ENCODE measurements at places on chromosomes 16 and 17.
A peak's percentile ranks its signal among the peaks of the same experiment; 100 is the strongest.

DNA sequence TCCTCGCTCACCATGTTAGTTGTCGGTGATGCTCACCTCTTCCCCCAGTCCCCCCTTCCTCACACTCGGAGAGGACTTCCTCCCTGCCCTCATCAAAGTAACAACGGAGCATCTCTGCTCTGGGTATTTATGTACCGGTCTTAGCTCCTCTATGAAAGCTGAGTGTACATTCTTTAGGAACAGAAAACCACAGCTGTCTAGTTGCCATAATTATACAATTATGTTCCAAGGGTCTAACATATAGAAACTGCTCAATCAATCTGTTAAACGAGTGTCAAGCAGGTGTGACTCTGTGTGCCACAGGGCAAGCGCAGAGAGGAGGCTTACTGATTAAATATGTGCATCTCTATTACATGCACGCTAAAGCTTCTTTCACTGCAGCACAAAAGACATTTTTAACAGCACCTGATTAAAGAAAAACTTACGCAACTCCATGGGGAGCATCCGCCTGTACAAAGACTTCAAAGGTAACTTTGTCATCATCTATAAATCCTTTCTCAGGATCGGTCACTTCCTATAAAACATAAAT, 37.8 kb downstream of the LITAFD start:
- DNase-seq, result no peak

DNA sequence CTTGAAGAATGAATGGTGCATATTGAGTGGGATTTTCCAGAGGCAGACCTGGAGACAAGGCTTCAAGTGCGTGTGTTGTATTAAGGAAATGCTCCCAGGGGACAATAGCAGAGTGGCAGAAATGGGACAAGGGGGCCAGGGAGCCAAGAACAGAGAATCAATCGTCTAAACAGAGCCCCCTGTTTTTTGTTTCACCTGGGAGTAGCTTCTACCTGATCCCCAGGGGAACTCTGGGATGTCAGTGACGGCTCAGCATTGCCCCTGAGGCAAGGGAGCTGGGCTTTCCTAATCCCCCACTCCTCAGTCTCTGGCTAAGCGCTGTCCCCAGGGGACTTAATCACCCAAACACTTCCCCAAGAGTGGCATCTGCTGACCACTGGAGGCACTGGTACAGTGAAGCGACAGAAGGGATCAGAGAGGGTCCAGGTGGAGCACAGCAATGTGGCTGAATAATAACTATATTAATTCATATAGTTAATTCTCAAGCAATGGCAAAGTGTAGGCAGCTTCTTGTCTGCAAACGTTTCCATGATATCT, 35.7 kb upstream of the C16orf78 start:
- DNase-seq, result no peak

DNA sequence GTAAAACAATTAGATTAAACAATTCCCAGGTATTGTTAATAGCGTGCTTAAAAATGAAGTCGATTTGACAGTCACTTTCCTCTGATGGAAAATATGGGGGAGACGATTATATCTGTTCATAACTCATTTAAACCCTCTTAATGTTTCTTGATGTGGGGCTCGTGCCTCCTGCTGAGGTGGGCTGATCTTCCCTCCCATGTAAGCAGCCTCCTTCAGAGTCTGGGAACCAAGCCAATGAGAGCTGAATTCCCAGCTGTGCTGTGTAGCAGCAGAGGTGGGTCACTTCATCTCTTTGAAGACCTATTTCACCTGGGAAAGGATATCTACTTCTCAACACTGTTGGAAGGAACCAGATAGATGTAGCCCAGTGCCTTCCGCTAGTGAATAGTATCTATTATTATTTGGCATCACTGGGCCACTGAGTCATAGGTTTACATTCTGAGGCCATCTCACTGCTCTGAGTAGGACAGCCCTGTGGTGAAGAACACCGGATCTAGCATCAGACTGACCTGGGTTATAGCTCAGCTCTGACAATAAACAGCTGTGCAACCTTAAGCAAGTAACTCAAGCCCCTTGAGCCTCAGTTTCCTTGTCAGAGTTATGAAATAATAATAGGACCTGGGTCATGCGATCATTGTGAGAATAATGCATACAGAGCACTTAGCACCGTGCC, 85.3 kb upstream of the C16orf82 start:
- DNase-seq, result no peak

GRCh38 chr16:76612497-76612896, 335.3 kb downstream of the CNTNAP4 start:
- DNase-seq, result no peak

DNA sequence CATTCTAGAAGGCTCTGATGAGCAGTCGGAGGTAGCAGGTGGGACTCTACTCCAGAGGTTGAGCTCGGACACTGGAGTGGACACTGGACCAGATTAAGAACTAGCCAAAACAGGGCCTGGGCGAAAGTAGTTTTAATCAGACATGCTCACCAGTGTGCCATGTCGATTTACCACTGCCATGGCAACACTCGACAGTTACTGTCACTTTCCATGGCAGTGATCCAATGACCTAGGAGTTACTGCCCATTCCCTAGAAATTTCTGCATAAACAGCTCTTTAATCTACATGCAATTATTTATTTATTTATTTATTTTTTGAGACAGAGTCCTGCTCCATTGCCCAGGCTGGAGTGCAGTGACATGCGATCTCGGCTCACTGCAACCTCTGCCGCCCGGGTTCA, 7.2 kb upstream of the METTL9 start:
- DNase-seq, result no peak

GRCh38 chr16:49961089-49961488, 63.9 kb upstream of the CNEP1R1 start:
- DNase-seq, result no peak

DNA sequence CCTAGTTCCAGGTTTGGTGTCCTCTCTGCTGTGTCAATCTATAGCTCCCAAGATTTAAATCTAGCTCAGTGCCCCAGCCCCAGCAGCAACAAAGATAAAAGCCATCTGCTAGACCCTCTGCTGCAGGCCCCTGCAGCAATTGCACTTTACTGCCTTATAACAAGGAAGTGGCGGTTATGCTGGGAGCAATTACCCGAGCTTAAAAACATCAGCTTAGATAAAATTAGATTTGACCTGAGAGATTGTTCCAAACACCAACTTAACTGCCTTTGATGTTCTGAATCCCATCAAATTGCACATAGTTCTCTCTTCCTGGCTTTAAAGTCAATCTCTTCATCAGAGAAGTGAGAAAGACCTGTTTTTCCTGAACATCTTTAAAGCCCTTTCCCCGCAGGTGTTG, 62.4 kb upstream of the SHISA6 start:
- DNase-seq, result no peak

- no peak for DNase-seq
Observed at GRCh38 chr17:78675836-78676235, 98.6 kb upstream of the DNAH17 start.

- DNase-seq, result peak; percentile 24
Observed at GRCh38 chr16:9050102-9050830, 41.2 kb upstream of the HAPSTR1 start.

DNA sequence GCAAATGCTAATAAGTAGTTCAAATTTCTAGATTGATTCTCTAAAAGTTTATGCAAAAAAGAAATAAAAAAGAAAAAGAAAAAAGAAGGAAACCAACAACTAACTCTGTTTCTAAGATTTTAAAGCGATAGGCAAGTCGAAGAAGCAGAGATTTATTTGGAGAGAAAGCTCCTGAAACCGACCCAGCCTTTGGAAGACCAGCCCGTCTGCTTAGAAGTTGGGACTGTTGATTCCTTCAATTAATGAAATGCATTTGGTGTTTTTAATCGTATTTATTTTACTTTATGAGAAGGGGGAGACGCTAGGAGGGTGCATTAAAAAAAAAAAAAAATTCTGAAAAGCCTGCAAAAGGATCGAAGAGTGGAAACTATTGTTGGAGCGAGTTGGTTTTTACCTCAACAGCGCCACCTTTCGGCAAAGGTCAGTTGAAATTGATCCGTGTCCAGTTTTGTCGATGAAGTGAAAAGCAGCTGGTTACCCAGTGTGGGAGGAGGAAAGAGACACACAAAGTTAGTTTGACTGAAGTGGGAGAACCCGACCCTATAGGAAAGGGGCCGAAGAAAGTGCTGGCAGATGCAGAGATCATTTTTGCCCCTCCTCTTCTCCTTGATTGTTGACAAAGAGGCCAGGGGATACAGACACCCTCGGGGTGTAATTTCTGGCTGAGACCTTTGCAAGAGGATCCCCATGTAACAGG, 1.5 kb upstream of the MAF start:
- DNase-seq, result peak; percentile 8

GRCh38 chr17:41258406-41258805, 3.2 kb downstream of the KRTAP9-9 start:
- DNase-seq, result no peak

DNA sequence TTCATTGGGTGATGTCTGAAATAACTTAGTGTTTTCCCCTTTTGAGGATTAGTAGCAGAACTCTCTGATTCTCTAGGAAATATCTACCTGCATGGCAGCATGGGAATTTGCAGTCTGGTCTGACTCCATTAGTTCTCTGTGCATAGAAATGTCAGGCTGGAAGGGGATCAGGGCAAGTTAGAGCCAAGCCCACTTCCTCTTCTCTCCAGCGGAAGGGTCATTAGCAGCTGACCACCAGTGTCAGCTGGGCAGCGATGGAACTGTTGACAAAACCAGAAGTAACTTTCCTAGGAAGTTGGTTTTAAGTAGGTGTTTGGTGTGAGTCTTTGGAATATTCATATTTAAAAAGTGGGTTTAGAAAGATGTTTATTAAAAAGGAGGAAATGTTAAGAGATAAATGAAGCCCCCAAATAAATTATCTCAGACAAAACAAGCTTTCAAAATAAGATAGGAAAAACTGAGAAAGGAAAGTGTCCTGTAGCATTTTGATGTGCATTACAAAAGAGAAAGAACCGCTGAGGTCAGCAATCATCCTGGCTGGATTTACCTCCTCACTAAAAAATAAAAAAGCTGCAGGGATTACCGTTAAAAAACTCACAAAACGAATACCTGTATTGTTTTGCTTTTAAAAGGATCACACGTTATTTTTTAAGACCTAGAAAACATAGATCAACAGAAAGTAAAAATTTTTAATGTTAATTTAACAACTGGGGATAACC, 32.4 kb upstream of the MMD start:
- DNase-seq, result no peak

- DNase-seq, result no peak
Observed at GRCh38 chr16:74766729-74767128, 7.9 kb downstream of the FA2H start.

- DNase-seq, result no peak
Observed at GRCh38 chr16:78505036-78505435, 405.6 kb downstream of the WWOX start.

GRCh38 chr16:9484426-9484825, 393.0 kb downstream of the HAPSTR1 start:
- DNase-seq, result no peak

DNA sequence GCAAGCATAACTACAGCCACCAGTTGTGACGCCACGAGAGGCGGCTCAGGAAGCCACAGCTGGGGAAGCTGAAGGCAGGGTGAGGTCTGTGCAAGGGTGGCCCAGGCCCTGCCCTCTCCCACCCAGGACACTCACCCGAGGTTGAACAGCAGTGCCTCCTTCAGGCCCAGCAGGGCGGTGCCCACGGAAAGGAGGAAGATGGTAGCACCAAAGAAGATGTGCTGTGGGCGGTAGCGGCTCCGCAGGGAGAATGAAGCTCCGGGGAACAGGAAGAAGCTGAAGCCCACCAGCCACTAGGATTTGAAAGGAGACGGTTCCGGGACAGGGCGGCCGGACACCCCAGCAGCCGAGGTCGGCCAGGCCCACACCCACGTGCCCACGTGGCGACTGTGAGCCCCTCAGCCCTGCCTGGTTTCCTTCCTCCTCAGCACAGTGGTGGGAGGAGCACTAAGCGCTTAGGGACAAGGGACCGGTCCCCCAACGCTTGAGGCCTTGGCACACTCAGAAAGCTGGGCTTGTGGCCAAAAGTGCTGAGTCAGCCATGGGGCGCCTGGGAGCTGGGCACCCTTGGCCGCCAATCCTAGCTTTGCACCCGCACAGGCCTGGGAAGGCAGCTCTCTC, 11.0 kb downstream of the CYB561 start:
- no peak for DNase-seq

DNA sequence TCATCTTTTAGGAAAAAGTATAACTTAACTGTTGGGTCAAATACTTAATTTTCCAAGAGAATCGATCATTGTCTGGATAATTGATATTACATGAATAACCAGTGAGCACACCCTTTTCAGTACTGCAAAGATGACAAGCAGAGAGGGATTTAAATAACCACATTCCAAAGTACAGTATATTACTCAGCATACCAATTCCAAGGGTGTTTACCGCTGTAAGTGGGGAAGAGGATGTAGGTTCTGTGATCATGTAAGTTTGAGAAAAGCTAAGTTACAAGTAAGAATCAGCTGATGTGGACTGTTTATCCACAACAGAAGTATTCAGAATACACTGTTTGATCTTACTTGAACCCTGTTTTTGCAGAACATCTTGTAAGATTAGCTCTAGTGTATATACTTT, 6.1 kb downstream of the GDE1 start:
- no peak for DNase-seq

- DNase-seq, result no peak
Observed at GRCh38 chr17:60601447-60602384, 1.7 kb downstream of the PPM1D start.

DNA sequence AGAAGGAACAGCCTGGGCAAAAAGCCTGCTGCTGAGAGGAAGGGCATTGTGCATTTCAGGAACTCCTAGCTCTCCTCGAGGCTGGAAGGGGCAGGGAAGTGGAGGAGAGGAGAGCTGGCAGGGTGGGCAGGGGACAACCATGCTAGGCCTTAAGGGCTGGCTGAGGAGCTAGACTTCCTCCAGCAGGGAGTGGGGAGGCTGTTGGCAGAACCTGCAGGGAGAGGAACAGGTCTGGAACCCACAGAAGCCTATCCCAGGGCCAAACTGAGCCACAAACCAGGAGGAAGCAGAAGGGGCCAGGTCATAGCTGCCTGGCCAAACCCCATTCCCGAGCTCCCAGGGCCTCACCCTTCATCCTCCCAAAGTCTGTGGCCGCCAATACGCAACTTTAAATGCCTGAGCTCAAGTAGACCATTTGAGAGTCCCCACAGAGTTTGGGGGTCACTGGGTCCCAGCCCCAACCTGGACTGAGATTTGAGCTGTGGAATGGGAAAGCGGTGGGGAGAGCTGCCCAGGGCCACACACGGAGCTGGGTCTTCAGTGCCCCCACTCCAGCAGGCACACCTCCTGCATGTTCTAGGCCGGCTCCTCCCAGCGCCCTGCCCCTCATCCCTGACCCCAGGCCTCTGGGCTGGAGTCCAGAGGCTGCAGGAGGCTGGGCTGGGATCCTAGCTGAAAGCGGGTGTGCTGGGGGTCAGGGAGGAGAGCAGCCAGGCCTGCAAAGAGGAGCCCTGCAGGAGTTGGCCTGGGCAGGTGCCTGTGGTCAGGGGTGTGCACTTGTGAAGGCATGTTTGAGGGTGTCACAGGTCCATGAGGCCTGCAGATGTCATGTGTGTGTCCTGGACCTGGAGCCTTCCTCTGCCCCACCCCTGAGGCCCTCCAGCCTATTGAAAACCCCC, 4.5 kb downstream of the CDH5 start:
- no peak for DNase-seq

All from GM06990 (cell line).